Glutamatergic neuron (in vitro differentiated cells): ENCODE measurements at places on chromosomes 3 and 15. TPM values are rescaled to one million over a fixed set of nuclear protein-coding genes. Genes with fewer than 3 reads are reported as not detected.

DNA sequence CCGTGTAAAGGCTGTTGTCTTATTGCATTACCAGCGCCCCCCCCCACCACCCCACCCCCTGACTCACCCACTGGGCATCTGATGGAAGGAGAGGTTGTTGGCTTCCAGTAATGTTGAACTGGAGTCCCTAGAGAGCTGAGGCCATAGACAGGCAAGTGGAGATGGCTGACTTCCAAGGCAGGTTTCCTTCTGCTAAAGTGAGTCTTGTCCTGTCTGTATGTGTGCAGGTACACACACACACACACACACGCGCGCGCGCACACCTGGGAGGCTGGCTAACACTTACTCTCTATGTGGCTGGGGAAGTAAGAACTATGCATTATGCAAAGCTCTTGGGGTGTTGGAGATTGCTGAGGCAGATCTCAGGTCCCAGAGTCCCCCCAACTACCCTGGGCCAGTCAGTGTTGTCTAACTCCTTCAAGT, 1.6 kb upstream of the KY start:
- H3K27me3 ChIP-seq, result peaks cover 20% of the 10 kb centered on the region
- peaks cover 4% of the 10 kb centered on the region for H3K4me1 ChIP-seq
- DNase-seq, result no peak
- H3K4me3 ChIP-seq, result no peak overlapping the region
- peaks cover 4% of the 10 kb centered on the region for H3K36me3 ChIP-seq

- H3K4me3 ChIP-seq, result no peak overlapping the region
- no peak for DNase-seq
- H3K36me3 ChIP-seq, result peaks cover 13% of the 10 kb centered on the region
- no peaks in the 10 kb centered on the region for H3K27me3 ChIP-seq
- H3K27ac ChIP-seq, result no peak overlapping the region
Observed at GRCh38 chr15:87345961-87346360, 910.6 kb downstream of the NTRK3 start.

DNA sequence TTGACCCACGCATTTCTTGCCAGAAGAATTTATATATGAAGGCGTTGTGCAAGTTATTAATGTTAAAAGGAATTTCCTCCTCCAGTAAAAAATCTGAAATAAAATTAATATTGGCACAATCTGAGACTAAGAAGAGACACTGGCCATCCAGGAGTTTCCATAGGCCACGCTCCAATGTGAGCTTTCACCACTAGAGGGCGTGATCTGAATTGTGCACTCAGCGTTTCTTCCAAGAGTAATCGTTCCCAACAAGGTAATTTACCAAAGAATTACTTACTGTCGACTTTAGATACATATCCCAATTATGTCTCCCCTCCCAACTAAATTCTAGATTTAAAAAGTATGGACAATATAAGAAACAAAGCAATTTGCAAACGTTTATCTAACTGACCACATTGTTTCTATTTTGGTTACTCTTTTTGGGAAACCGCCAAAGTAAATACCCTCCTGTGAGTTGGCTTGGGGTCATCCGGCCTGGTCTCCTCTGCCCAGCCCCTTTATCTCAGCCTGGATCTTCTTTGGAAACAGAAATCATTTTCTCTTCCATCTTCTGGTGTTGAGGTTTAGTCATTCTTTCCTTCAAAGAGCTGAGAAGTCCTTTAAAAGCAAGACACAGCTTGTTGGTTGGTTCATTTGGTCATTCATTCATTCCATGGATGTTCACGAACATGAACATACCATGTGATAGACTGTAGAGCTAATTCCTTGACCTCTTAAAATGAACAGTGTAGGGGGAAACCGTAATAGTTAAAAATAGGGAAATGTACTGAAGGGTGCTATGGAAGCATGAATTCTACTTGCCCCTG, 26.2 kb downstream of the POLR2M start:
- peaks cover 3% of the 10 kb centered on the region for H3K4me1 ChIP-seq
- H3K27ac ChIP-seq, result no peak overlapping the region
- H3K27me3 ChIP-seq, result no peaks in the 10 kb centered on the region
- peak; percentile 81 for DNase-seq

DNA sequence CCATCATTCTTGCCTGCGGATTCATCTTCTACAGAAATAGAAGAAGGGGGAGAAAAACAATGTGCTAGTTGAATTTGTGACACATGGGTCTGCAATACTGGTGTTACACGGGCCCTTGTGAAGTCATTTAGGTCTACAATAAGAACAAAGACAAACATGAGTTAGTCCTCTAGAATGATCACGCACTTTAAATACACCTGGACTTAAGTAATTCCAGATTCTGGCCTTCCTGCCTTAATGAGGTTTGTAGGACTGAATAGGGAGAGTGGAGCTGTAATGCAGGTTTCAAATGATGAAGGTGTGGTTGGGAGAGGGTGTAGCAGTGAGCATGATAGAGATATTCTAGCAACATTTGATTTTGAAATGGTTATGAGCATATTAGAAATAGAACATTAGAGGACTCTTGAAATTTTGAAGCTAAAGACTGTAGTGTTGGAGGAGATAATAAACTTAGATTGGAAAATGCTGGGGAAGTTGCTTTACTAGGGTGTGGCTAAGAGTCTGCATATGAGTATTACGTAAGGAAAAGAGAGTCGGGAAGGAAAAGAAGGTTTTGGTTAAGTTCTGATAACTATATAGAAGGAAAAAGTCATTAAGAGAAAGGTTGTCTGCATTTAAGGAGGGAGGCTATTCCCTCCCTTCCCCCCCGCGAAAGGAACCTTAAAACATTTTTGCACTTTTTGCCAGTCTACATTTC, 606 bp downstream of the EIF2A start:
- H3K4me3 ChIP-seq, result peak overlapping the region; percentile 94
- no peak for DNase-seq
- H3K27ac ChIP-seq, result peak overlapping the region; percentile 93
- H3K36me3 ChIP-seq, result no peaks in the 10 kb centered on the region

- no peak for DNase-seq
- peaks cover 56% of the 10 kb centered on the region for H3K4me1 ChIP-seq
- peak overlapping the region; percentile 16 for H3K27ac ChIP-seq
Observed at GRCh38 chr3:78972617-78973301, 795.0 kb downstream of the ROBO1 start.

DNA sequence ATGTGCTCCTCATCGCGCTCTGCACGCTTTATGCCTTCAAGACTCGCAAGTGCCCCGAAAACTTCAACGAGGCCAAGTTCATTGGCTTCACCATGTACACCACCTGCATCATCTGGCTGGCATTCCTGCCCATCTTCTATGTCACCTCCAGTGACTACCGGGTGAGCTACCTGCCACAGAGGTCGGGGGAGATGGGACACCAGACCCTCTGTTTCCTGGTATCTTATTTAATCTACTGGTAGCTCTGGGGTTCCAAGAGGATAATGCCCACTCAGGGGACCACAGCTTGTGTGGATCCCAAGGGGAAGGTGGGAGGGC, 9.1 kb downstream of the GRM2 start:
- peak overlapping the region; percentile 51 for H3K4me3 ChIP-seq
- DNase-seq, result no peak

The ARGFX gene
- not detected for total RNA-seq

DNA sequence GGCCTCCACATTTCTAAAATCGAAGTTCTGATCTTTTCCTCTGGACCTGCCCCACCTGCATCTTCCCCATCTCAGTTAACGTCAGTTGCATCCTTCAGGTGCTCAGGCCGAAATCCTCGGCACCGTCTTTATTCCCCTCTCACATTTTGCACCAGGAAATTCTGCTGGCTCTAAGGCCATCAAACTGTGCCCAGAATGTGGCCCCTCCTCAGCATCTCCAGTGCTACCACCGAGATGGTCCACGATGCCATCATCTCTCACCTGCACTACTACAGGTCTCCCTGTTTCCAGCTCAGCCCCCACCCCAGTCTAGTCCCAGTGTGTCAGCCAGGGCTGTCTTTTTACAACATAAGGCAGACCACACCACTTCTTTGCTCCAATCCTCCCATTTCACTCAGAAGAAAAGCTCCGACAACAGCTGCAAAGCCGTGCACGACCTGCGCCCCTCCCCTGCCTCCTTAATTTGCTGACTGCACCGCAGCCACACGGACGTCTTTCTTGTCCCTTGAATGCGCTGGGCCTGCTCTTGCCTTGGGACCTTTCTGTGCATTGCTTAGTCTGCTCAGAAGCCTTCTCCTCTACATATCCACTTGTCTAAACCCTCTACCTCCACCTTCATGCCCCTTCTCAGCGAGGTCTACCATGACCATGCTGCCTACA, 14.4 kb downstream of the MUC20 start:
- peaks cover 13% of the 10 kb centered on the region for H3K27me3 ChIP-seq
- H3K36me3 ChIP-seq, result no peaks in the 10 kb centered on the region
- peaks cover 29% of the 10 kb centered on the region for H3K4me1 ChIP-seq
- no peak for DNase-seq
- H3K27ac ChIP-seq, result peak overlapping the region; percentile 10

The CYP19A1 gene
- not detected for total RNA-seq

GRCh38 chr15:68822818-68823217, 2.1 kb upstream of the ANP32A start:
- DNase-seq, result no peak
- peaks cover 2% of the 10 kb centered on the region for H3K27me3 ChIP-seq
- H3K4me1 ChIP-seq, result peaks cover 3% of the 10 kb centered on the region
- no peak overlapping the region for H3K4me3 ChIP-seq
- H3K27ac ChIP-seq, result no peak overlapping the region

DNA sequence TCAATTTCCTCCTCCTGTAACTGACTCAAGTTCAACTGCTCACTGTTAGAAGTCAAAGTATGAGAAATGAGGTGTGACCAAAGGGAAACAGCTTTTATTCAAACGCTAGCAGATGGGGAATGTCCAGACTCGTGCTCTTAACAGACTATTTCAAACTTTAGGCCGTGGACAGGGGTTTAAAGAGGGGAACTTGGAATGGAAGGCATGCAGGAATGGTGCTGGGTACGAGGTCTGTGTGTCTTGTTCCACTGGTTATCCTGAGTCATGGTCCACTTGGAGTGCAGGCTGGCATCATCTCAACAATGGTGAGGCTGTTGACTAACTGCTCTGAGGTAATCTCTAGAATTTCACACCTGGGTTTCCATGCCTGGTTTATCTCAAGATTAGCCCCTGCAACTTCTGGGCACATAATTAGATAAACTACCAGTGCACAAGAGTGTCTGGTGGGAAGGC, 22.9 kb upstream of the DNAAF4 start:
- no peak overlapping the region for H3K27ac ChIP-seq
- H3K36me3 ChIP-seq, result no peaks in the 10 kb centered on the region
- H3K4me3 ChIP-seq, result no peak overlapping the region
- no peak for DNase-seq
